NCI-H1417 treated with DMSO at 0.1 percent for 48 hours (cell line): ENCODE measurements at places on chromosomes 1 and 21.

DNA sequence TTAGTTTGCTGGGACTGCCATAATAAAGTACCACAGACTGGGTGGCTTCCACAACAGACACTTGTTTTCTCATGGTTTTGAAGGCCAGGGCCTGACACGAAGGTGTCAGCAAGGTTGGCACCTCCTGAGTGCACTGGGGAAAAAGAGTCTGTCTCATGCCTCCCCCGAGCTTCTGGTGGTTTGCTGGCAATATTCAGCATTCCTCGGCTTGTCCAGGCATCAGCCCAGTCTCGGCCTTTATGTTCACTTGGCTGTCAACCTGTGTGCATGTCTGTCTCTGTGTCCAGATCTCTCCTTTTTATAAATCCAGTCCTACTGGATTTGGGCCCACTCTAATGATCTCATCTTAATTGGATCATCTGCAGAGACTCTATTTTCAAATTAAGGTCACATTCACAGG lies 72.6 kb downstream of the DOP1B start:
- DNase-seq, result no peak

DNA sequence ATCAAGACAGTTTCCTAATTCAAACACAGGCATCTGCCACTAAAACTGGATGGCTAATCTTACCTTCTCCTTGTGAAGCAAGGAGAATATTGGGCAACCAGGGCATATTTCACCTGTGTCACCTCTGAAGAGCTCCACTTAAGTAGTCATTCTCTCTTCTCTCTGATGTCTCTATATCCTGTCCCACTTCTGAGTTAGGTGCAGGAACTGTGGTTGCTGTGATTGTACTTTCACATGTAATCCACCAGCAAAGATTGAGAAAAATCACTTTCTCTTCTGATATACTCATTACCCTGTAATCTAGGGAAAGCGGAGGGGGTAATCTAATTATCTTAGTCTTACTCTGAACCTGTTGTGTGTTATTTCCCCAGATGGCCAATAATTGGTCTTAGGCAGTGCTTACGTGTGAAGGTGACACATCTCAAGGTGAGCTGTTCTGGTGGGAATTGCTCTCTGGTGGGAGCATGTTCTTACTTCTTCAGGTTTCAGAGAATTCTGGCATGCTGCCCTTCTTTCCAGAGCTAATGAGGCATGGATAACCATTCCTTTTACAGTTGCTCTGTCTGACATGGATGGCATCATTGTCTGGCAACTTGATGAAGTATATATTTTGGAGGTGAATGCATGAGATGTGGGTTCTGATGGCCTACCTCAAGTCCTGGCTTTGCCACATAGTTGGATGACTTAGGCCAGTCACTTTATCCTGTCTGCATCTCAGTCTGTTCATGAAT lies 12.0 kb downstream of the XCL2 start:
- DNase-seq, result no peak

- DNase-seq, result no peak
Measured at GRCh38 chr1:226976276-226976977, 36.3 kb downstream of the COQ8A start.

DNA sequence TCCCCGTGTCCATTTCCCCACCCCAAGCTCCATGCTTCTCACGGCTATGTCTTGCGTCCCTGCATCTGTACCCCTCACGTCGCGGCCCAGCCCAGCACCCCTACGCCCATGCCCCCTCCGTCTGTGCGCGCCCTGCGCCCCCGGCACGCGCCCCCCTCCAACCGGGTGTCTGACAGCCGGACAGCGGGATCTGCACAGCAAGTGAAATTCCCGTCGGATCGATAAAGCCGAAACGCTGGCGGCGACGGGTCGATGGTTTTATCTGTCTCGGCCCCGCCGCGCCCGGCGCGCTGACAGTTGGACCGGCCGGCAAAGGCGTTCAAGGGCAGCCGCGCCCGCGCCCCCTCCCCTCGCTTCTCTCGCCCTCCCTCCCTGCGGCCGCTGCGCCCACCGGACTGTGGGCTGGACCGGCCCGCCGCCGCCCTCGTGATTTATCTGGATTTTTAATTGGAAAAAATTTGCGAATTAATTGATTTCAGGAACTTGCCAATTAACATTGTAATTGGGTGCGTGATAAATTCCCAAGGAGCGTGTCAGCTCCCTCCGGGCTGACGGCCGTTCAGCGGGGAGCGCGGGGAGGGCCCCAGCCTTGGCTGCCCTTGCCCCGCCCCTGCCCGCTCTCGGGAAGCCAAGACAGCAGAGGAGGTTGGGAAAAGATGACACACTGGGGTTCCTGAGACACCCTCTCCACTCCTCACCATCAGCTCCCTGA lies 57.1 kb downstream of the TMEM53 start:
- no peak for DNase-seq

DNA sequence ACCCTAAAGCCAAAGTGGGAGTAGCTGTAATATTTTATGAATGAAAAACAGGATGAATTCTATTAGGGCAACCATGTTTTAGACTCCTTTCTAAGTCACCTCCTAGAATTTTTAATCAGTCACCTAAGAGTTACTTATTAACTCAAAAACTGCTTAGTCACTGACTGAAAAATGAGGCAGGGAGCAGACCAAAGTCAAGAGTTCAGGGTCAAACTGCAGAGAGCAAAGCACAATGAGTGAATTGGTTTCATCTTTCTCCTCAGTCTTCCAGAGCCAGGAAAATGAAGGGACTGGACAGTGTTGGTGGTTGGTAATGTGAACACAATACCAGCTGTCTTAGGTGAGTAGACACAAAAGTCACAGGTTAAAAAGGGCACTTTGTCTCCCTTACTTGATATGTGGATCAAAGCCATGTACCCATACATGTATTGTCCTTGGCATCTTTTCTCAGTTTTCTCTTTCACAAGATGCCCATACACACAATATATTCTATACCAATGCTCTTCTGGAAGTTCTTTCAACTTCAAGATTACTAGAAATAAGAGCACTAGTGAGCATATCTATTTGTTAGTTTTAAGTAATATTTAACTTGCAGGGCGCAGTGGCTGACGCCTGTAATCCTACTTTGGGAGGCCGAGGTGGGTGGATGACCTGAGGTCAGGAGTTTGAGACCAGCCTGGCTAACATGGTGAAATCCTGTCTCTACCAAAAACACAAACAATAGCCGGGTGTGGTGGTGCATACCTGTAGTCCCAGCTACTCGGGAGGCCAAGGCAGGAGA lies 42.2 kb downstream of the ATP1B1 start:
- DNase-seq, result no peak

GRCh38 chr1:9438431-9439073 lies 100.7 kb upstream of the SLC25A33 start:
- no peak for DNase-seq

- no peak for DNase-seq
Measured at GRCh38 chr1:152954436-152954835, 7.4 kb downstream of the SPRR5 start.

DNA sequence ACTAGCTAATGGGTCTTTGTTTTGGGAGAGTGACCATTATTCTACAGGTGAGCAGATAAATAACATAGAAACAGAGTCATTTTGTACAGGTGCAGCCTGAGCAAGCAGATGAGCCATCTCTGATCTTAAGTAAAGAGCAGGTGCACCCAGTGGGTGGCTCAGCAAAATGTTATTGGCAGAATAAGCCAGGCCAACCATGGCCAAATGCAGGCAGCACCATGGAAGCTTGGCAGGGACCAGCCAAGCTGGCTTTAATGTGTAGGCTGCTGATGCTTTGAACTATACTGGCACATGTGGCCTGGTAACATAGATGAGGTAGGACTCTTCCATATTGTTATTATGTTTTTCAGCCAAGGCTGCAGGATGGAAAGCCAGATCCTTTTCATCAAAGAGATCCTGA lies 553.3 kb upstream of the ZRANB2 start:
- DNase-seq, result peak; percentile 17

GRCh38 chr1:28538286-28538685 lies 14.6 kb upstream of the TRNAU1AP start:
- DNase-seq, result no peak

- DNase-seq, result no peak
Measured at GRCh38 chr1:186577216-186577615, 103.0 kb downstream of the PTGS2 start.

DNA sequence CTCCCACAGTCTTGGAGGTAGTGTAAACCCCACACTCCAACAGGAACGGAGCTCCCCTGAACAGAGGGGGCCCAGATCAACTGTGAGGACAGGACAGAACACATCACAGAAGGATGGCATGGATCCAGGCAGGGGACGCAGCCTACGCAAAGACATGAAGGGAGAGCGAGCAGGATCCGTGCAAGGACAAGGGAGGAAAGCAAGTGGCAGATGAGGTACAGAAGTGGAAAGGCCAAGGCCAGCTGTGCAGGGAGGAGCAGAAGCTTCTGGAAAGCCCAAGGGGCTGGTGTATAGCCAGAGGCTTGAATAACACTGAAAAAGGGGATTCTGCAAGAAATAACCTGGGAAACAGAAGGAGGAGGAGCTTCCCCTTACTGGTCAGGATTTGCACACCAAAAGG lies 81.2 kb downstream of the SIPA1L2 start:
- DNase-seq, result no peak

GRCh38 chr1:89147678-89148658 lies 22.1 kb upstream of the GBP2 start:
- DNase-seq, result no peak

- no peak for DNase-seq
Measured at GRCh38 chr1:57279909-57280666, 143.8 kb downstream of the DAB1 start.

- no peak for DNase-seq
Measured at GRCh38 chr21:46596201-46596600, 8.7 kb downstream of the S100B start.

GRCh38 chr1:203001986-203002385 lies 5.2 kb upstream of the TMEM183A start:
- no peak for DNase-seq

DNA sequence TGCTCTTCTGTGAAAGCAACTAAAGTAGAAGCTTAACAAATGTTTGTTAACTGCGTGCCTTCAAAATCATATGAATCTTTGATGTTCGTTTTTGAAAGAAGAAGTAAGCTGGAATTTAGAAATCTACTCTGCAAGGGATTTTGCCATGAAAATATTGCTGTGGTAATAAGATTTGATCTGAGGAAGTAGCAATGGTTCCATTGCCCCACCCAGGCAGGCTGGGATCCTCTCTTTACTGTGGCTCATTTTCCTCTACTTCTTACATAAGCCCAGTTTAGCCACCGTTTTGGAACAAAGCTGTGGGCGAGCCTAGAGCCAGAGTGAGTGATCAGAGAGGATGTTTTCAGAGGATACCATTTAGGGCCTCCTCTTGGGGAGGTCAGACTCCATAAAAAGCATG lies 20.3 kb upstream of the PTGFRN start:
- no peak for DNase-seq

DNA sequence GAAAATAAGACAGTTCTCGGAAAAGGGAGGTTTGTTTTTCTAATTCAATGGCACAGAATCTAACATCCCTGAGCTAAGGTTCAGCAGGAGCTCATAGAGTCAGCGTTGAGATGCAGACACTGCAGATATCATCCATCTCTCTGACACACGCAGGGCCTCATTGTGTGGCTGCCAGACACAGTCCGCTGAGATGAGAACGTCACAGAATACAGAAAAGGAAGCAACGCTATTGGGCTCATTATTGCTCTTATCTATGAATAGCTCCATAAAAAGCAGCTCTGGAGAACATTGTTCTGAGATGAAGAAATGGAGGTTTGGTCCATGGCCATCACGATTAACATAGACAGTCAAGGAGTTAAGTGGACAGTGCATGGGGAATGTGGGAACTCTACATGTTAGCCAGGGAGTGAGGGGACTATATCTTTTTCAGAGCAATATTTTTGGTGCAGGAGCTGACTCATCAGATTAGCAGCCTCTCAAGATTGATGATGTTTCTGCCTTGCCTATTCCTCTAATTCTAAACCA lies 771.6 kb upstream of the CXADR start:
- no peak for DNase-seq

- DNase-seq, result no peak
Measured at GRCh38 chr1:64948905-64949833, 17.2 kb downstream of the JAK1 start.

DNA sequence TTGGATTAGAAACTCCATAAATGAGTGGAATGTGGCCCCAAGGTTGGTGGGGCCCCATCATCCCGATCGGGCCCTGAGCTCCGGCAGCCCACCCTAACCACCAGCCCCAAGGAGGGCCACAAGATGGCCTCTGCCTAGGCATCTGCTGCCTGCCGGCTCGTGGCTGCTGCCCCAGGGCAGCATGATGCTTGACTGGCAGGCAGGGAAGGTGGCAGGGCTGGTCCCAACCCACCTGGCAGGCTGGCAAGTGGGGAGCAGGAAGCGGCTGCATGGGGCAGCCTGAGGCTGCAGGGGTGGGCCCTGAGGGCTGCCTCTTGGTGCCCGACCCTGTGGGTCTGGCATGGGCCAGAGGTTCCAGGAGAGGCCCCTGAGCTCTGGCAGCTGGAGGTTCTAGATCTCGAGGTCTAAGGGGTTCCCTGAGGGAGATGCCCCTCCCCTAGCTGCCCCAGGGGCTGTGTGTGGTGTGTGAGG lies 760 bp upstream of the GJC2 start:
- DNase-seq, result no peak

DNA sequence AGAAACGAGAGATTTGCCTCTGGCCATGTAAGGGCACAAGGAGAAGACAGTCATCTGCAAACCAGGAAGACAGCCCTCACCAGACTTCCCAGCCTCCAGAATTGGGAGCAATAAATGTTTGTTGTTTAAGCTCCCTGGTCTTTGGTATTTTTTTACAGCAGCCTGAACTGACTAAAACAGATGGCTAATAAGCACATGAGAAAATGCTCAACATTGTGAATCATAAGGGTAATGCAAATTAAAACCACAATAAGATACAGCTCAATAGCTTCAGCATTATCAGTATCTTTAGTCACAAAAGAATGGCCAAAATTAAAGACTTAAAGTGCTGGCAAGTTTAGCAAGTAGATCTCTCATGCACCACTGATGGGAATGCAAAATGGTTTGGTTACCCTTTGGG lies 11.7 kb downstream of the UBE2G2 start:
- DNase-seq, result no peak

DNA sequence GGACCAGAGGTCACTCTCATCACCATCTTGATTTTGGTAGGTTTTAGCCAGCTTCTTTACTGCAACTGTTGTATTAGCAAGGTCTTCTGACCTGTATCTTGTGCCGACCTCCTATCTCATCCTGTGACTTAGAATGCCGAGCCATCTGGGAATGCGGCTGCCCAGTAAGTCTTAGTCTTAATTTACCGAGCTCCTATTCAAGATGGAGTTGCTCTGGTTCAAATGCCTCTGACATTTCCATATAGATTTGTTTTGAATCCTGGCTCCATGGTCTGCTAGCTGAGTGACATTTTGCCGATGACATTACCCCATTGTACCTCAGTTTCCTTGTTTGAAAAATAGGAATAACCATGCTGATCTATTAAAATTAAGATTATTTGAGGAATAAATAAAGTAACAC lies 193.9 kb upstream of the HMCN1 start:
- no peak for DNase-seq
